Vagina (tissue), 2 donors: ENCODE measurements at places on chromosomes 1 and 21. TPM values are rescaled to one million over a fixed set of nuclear protein-coding genes. Genes with fewer than 3 reads are reported as not detected.

Gene ARHGEF10L
- total RNA-seq = 75.6 TPM

Gene SERPINC1
- not detected for total RNA-seq

Gene AJAP1
- 1.7 TPM for total RNA-seq

DNA sequence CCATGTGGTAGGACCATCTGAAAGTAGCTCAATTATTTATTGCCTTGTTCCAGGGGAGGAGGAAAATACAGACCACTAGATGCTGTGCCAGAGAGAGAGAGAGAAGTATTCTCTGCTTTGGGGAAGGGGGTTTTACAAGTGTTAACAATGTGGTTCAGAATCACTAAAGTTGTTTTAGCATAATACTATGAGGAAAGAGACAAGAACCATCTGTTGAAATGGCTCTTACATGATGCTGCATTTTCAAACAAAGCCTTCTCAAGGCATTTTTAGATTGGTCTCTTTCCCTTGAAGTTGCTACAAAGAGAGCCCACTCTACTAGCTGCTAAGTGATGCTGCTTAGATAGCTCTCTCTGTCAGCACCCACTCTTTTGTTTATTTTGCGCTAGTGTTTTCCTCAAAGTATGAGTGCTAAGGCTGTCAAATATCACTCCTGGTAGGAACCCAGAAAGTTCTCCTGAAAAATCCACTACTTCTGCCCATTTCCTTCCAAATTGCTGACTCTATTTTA is 255.1 kb downstream of the NFIA start:
- H3K4me3 ChIP-seq = no peak overlapping the region
- H3K27me3 ChIP-seq = no peaks in the 10 kb centered on the region
- no peak for DNase-seq
- H3K36me3 ChIP-seq = no peaks in the 10 kb centered on the region

GRCh38 chr1:84912726-84913554 is 19.9 kb upstream of the LPAR3 start:
- no peak for DNase-seq
- no peaks in the 10 kb centered on the region for H3K4me1 ChIP-seq
- H3K27ac ChIP-seq = no peak overlapping the region
- no peaks in the 10 kb centered on the region for H3K36me3 ChIP-seq
- H3K4me3 ChIP-seq = no peak overlapping the region
- no peaks in the 10 kb centered on the region for H3K27me3 ChIP-seq
